ENCODE measurements at places on chromosomes 11 and 22. TPM values are rescaled to one million over a fixed set of nuclear protein-coding genes. Genes with fewer than 3 reads are reported as not detected.

DNA sequence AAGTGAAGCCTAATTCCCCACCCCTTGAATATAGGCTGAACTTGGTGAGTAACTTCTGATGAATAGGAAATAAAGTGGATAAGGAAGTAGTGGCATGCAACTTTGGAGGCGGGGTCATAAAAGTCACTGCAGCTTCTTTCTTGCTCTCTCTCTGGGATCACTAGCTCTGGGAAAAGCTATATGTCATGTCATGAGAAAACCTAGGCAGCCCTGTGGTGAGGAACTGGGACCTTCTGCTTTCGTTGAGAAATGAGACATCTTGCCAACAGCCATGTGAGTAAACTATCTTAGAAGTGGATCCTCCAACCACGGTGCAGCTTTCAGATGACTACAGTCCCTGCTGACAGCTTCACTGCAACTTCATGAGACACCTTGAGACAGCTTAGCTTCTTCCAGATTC is 15.7 kb downstream of the ZNF214 start:
- no peak for DNase-seq

- DNase-seq: no peak
These were observed 24.8 kb downstream of the CNTF start for GRCh38 chr11:58647141-58647699.

- DNase-seq: no peak
These were observed 92.6 kb upstream of the TP53AIP1 start for GRCh38 chr11:129035244-129035643.

- no peak for DNase-seq
These were observed 4.0 kb upstream of the GPR83 start for GRCh38 chr11:94405062-94405833.

Gene GAS2
- total RNA-seq: 0.71 TPM

DNA sequence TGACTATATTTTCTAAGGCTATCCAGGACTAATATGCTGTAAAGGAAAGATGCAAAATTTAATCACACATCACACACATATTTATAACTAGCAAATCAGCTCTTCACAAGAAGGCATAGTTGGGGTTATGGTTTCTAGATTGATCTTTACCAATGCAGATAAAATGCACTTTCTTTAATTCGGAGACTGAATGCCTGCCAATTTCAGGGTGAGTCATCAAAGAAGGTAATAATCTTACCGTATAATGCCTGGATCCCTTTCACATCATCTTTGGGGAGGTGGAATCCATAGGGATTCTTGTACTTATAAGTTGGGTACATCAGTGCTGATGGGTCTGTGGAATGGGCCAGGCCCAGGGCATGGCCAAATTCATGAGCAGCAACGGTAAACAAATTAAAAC is 16.4 kb downstream of the MMP20 start:
- DNase-seq: no peak

DNA sequence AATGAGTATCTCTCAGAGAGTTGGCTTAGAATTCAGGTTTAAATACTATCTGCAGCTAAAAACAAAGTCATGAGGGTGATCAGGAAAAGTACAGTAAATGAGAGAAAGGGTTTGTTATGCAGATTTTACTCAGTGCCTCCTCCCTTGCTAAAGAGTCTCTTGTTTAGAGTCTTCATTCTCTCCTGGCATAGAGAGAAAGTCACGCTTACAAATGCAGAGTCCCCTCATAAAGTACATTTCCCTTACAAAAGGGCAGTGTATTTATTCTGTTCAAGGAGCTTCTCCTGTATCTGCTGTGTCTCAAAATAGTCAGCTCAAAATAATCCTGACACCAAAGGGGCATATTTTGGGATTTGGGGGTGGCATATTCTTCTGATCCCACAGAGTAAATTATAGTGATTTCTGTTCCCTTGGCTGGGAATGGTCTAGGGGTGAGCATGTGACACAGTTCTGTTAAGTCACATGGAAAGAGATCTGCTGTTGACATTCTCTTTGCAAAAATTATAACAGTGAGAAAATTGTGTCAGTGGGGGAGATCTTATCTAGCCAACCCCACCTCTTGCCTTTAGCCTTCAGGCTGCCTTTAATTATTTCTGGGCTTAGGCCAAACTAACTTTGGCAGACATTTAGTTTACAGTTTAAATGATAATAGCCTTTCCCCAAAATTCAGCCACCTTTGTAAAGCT is 102.9 kb downstream of the MTNR1B start:
- no peak for DNase-seq

- peak; percentile 51 for DNase-seq
These were observed 39.6 kb downstream of the BUD13 start for GRCh38 chr11:116733043-116733755.

Gene FAM181B
- total RNA-seq: 0.19 TPM

DNA sequence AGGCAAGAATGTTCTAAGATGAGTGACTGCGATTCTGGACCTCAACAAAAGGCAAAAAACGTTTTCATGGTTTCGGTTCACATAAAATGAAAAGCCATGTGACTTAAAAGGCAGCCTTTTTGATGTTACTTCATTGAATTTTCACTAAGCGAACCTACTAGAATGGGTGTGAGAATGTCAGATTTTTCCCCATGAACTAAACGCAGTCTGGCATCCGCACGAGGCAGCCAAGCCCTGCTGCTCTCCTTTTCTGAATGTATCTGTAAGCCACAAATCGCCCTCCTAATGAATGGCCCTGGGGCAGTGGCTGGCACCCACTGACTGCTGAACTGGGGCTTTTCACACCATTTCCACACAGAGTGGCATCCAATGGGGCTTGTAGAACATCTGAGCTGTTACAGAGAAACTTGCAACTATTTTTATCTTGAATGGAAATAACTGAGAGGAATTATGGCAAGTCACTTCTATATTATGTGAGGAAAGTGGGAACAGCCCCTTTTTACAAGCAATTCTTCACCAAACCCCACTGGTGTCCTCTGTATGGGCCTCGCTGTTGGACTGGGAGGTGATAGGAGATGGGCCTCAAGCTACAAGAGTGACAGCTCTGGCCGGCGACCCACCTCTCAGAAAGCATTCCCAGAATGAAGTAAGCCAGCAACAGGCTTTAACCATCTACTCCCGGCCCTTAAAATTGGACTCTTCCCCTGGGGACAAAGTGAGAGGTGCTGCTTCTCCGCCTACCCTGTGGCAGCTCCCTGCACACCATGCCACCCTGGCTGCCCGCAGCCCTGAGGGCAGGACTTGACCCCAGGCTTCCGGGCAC is 29.4 kb downstream of the PPP2R1B start:
- DNase-seq: no peak

Gene CHRM1
- not detected for total RNA-seq

Gene FREY1
- 1.4 TPM for total RNA-seq

Gene SCARF2
- 21.1 TPM for total RNA-seq

DNA sequence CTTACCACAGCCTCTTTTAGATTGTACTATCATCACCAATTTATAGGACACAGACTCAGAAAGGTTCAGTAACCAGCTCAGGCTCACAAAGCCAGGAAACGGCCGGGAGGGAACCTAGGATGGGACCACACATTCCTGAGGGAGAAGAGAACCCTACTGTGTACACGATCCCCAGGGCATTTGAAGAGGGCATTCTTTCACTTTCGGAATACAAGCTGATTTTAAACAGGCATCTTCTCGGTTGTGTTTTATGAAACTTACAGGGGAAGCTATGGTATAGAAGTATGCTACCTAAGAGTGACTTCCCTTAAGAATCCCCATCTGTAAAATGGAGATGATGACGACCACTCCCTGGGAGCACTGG is 19.0 kb downstream of the SMCO4 start:
- DNase-seq: no peak

Gene TMPRSS4
- not detected for total RNA-seq

GRCh38 chr11:127639916-127640315 is 639.3 kb upstream of the KIRREL3 start:
- DNase-seq: no peak

Gene E2F8
- total RNA-seq: not detected

Gene OLFML1
- total RNA-seq: 6.7 TPM

Gene PGM2L1
- 2.8 TPM for total RNA-seq

DNA sequence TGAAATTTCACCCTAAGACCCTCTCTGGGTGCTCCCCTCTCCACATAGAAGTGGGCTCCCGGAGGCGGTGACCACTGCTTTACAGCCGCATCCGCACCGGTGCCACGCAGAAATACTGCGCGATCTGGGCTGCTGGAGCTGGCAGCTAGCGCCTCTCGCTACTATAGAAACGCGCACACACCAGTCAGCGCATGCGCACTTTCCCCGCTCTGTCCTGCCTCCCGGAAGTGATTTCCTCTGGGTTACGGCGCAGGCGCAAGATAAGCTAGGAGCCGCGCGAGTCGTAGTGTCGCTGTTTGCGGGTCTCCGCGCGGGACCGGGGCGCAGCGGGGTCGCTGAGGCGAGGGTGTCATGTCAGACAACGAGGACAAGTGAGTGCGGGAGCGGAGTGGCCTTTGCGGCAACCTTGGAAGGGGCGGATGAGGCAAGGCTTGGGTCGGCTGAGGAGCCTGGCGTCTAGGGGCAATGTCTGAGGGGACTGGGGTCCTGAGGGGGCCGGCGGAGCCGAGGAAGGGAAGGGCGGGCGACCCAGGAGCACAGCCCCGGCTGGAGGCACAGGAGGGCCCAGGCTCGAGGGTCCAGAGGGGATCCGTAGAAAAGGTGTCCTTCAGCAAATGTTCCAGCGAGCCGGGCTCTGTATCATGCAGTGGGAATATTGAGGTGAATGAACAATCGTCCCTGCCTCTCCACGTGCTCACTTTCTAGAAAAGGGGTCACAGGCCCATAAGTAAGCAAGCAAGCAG is at the start of the genes C22orf23 and POLR2F:
TSS of gene C22orf23 (minus strand) at position 165 of the 743 bp plus-strand sequence. CDS start 452 bp downstream, outside the sequence.
TSS of gene POLR2F (plus strand) at position 263 of the 743 bp plus-strand sequence. CDS start at position 352, 89 bp downstream.
- DNase-seq: peak; percentile 99

Gene POU2AF1
- total RNA-seq: 0.10 TPM

- no peak for DNase-seq
These were observed 9.9 kb downstream of the HTR3A start for GRCh38 chr11:113984781-113985180.

Gene ARHGAP8
- 8.2 TPM for total RNA-seq

DNA sequence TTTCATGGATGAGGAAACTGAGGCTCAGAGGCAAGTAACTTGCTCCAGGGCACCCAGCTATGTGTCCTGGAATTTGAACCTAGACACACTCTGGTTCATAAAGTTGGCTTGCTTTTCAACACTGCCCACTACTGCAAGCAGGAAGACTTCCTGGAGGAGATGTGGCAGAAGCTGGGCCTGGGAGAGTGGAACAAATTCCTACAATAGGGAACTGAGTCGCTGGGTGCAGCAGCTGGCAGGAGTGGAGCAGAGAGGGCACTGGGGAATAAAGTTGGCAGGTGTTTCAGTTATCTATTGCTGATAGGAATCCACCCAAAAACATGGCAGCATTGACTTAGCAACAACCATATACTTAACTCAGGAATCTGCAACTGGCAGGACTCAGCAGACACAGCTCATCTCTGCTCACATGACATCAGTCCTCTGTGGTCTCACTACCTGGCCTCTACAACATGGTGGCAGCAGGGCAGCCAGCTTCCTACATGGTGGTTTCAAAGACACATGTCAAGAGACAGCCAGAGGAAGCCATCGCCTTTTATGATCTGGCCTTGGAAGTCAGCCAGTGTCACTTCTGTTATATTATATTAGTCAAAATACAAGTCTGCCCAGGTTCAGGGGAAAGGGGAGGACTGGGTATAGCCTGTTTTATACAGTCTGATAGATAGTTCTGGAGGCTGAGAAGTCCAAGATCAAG is 10.6 kb upstream of the CARD10 start:
- no peak for DNase-seq

- DNase-seq: no peak
These were observed 17.8 kb downstream of the MRPL23 start for GRCh38 chr11:1964955-1965354.

Gene ARHGAP42
- total RNA-seq: 20.7 TPM

- DNase-seq: no peak
These were observed 39.9 kb downstream of the SERGEF start for GRCh38 chr11:17972987-17973386.

- DNase-seq: peak; percentile 59
These were observed 93.3 kb downstream of the KCNQ1 start for GRCh38 chr11:2537896-2538724.

- no peak for DNase-seq
These were observed 19.1 kb upstream of the NECTIN1 start for GRCh38 chr11:119747868-119748660.

Gene DDTL
- total RNA-seq: 1.2 TPM

Gene OR52B2
- not detected for total RNA-seq

Gene CHCHD10
- total RNA-seq: 357 TPM

DNA sequence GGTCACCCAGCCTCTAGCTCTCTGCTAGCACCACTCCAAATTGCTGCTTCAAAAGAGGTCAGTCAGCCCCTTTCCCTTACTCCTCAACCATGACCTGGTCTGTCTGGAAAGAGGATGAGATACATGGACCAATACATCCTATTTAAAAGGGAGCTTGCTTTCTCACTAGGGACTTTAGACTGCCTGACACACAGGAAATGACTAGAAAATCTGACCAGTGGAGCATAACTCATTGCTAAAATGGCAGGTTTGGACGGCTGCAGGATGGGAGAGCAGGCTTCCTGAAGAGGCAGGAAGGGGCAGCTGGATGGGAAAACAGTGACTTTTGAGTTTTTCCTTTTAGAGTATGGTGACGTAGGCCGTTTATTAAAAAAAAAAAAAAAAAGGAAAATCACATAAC is 25.3 kb downstream of the STIM1 start:
- DNase-seq: no peak

DNA sequence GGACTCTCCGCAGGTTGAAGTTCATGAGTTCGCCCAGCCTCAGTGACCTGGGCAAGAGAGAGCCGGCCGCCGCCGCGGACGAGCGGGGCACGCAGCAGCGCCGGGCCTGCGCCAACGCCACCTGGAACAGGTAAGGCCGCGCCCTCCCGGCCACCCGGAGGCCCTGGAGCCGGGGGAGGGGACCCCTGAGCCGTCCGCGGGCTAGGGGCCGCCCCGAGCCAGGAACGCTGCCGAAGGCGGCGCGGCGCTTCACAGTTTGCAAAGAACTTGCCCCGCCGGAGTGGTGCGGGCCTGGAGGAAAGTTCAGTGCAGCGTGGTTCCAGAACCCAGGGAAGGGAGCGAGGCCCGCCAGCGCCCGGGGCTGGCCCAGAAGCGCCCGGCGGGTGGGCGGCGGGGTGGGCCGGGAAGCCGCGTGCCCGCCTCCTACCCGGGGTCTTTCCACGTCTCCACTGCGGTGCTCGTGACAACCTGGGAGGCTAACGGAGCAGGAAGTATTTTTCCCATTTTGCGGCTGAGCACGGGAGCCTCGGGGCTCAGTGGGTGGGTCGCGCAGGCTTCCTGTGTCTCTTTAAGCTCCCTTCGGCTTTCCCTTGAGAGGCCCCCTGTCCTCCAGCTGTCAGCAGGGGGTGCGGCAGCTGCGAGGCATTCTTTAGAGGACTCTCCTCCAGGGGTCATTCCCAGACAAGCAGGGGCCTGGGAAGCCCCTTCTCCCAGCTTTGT is 635 bp downstream of the PRR5 start:
- DNase-seq: no peak

DNA sequence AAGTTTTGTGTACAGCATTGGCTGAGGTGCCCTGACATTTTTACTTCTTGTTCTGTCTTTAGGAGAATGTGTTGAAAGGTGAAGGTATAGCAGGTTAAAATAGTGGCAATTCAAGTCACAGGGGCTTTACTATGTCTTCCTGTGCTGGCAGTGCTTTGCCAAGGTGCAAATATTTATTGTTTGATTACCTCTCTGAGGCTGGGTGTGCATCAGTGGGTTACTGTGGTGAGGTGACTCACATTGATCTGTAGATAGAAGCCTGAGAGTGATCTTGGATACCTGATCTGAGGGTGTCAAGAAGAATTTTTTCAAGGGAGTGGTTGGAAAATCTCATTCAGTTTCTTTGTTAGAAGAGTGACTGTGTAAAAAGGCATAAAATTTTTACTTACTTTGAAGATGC is 90.0 kb downstream of the ARHGAP42 start:
- no peak for DNase-seq

GRCh38 chr11:10497371-10498021 is 42.4 kb downstream of the AMPD3 start:
- DNase-seq: no peak
